ENCODE measurements at places on chromosomes 3 and 15. TPM values are rescaled to one million over a fixed set of nuclear protein-coding genes. Genes with fewer than 3 reads are reported as not detected.

SERPINI2 gene
- total RNA-seq, result not detected

NOX5 gene
- total RNA-seq, result 0.27 TPM

TNNC1 gene
- 2.0 TPM for total RNA-seq

SI gene
- total RNA-seq, result not detected

MITF gene
- 6.1 TPM for total RNA-seq

SCAANT1 gene
- total RNA-seq, result not detected

HRH1 gene
- 20.6 TPM for total RNA-seq

LMCD1 gene
- total RNA-seq, result 22.4 TPM

MYO5A gene
- total RNA-seq, result 18.9 TPM

SENP5 gene
- total RNA-seq, result 28.2 TPM

ABI3BP gene
- total RNA-seq, result 108 TPM

USP50 gene
- total RNA-seq, result 0.72 TPM

LMAN1L gene
- not detected for total RNA-seq

THPO gene
- 0.49 TPM for total RNA-seq

CD200R1L gene
- not detected for total RNA-seq

MCTP2 gene
- 3.9 TPM for total RNA-seq

ANKUB1 gene
- not detected for total RNA-seq

FOXL2NB gene
- not detected for total RNA-seq

FURIN gene
- total RNA-seq, result 45.0 TPM

SV2B gene
- not detected for total RNA-seq

GRAMD1C gene
- total RNA-seq, result 12.1 TPM

FGF7 gene
- total RNA-seq, result 97.7 TPM

LNP1 gene
- total RNA-seq, result 11.0 TPM

CLDN1 gene
- total RNA-seq, result 0.18 TPM

PLCH1 gene
- 0.09 TPM for total RNA-seq

MESP2 gene
- total RNA-seq, result 2.9 TPM

CEP19 gene
- total RNA-seq, result 4.0 TPM

ZPLD1 gene
- total RNA-seq, result 0.33 TPM

FBN1 gene
- 4,431 TPM for total RNA-seq

GOLGA6D gene
- not detected for total RNA-seq

ZNF660 gene
- 2.0 TPM for total RNA-seq

OSTN gene
- not detected for total RNA-seq

FSIP1 gene
- 4.2 TPM for total RNA-seq

CATSPER2 gene
- 2.4 TPM for total RNA-seq

EFHB gene
- 1.1 TPM for total RNA-seq

NME9 gene
- not detected for total RNA-seq

GOLIM4 gene
- 50.0 TPM for total RNA-seq

TUSC7 gene
- total RNA-seq, result not detected

TPRG1 gene
- total RNA-seq, result 8.6 TPM

LTK gene
- not detected for total RNA-seq

ULK3 gene
- total RNA-seq, result 17.7 TPM

GNL3 gene
- total RNA-seq, result 325 TPM

CASR gene
- not detected for total RNA-seq

P3H2 gene
- total RNA-seq, result 15.6 TPM

GPR149 gene
- total RNA-seq, result not detected

CLDN18 gene
- total RNA-seq, result not detected

KCNAB1 gene
- total RNA-seq, result 9.2 TPM

ZNF592 gene
- total RNA-seq, result 7.4 TPM

MME gene
- total RNA-seq, result 50.4 TPM

C15orf62 gene
- total RNA-seq, result 0.57 TPM

ALS2CL gene
- total RNA-seq, result 0.16 TPM

LRRC31 gene
- not detected for total RNA-seq

OXSR1 gene
- total RNA-seq, result 38.0 TPM
